ENCODE measurements at places on chromosomes 12 and 14.

DNA sequence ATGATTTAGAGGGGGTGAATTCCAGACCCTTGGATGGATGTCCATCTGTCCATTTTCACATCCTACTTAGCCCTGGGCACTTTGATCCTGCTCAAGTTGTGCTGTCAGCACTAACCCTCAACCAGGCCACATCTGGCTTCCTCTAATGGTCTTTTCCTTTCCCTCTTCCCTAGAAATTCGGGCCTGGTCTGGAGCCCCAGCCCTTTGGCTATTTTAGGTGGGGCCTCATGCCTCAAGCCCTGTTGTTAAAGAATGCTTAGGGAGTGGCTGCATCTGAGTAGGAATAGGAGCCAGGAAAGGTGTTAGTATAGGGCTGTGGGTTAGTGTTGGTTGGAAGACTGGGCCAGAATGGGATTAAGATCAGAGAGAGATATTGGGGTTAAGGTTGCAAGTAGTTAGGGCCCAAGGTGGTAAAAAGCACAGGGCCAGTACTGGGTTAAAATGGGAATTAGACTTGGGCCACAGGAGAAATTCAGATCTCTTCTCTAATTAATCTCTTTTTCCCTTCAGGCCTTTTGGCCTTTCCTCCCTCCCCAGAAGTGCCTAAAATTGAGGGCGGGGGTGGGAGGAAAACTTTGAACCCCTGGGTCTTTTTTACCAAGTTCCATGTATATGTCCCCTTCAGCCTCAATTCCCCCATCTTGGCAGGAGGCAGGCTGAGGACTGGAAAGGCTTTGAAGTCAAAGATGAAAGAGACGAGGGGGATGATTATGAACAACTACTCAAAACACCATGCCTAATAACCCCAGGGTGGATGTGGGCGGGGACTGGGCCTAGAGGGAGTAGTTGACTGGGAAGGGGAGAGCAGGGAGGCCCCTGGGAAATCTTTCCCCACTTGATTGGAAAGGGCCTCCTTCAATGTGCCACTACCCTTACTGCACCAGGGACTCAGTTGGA, 4.0 kb upstream of the ZNF385A start:
- no peak for DNase-seq

DNA sequence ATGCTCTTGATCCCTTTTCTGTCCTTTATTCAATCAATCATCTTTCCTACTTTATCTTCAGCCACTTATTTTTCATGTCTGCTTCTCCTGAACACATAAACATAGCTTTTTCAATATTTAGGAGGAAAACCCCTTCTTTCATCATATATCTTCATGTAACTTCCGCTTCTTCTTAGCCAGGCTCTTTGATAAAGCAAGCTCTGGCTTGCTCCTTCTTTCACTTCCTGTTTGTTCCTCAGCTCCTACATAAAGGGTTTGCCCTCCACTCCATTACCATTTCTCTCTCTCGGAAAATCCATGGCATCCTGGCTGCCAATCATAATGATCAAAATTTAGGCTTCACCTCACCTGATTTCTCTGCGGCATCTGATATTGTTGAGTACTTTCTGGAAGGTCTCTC, 33.7 kb upstream of the HELB start:
- no peak for DNase-seq

- DNase-seq = no peak
Observed at GRCh38 chr14:77309131-77309530, 11.6 kb downstream of the POMT2 start.

DNA sequence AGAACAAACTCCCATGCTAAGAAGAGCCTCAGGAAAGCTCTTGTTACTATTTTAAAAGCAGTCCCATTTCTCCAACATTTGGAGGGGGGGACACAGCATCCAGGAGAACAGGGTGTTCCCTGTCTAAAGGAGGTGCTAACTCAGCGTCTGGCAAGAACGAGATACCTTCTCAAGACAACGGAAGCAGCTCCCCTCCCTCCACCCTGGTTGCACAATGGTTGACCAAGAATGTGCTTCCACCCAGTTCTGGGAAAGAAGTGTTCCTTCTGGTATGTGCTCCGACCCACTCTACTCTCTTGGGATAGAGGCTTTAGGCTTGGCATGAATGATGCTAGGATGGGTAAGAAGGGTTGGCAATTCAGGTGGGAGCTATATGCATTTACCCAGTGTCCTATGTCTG, 1.5 kb upstream of the KRT6A start:
- peak; percentile 88 for DNase-seq

DNA sequence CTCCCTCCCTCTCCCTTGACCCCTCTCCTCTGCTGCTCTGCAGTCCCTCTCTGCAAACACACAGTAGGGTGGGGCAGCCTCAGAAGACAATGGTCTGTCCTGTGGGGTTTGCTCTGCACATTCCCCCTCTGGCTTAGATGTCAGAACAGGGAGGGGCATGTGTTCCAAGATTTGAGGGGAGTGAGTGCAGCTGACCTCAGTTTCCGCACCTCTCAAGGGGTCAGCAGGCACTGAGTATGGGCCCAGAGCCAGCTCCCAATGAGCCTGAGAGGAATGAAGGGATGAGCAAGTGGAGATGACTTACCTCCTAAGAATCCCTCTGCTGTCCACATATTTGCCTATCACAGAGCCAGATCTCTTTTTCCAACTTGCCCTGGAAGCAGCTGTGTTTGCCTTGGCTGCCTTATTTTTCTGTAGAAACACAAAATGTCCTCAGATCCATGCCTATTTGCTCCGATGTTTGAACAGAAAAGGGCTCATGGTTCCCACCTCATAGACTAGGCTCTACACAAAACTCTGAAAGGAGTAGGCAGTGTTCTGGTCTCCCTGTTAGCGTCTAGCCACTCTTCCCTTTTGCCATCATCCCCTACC, 111.4 kb downstream of the CRACR2A start:
- peak; percentile 90 for DNase-seq

GRCh38 chr12:69545081-69545480, 40.2 kb upstream of the CCT2 start:
- DNase-seq = peak; percentile 12

GRCh38 chr12:20445687-20446086, 77.3 kb downstream of the PDE3A start:
- DNase-seq = no peak

GRCh38 chr14:105107781-105108515, 42.7 kb upstream of the GPR132 start:
- DNase-seq = no peak

- no peak for DNase-seq
Observed at GRCh38 chr12:47067771-47068431, 11.5 kb upstream of the PCED1B start.

DNA sequence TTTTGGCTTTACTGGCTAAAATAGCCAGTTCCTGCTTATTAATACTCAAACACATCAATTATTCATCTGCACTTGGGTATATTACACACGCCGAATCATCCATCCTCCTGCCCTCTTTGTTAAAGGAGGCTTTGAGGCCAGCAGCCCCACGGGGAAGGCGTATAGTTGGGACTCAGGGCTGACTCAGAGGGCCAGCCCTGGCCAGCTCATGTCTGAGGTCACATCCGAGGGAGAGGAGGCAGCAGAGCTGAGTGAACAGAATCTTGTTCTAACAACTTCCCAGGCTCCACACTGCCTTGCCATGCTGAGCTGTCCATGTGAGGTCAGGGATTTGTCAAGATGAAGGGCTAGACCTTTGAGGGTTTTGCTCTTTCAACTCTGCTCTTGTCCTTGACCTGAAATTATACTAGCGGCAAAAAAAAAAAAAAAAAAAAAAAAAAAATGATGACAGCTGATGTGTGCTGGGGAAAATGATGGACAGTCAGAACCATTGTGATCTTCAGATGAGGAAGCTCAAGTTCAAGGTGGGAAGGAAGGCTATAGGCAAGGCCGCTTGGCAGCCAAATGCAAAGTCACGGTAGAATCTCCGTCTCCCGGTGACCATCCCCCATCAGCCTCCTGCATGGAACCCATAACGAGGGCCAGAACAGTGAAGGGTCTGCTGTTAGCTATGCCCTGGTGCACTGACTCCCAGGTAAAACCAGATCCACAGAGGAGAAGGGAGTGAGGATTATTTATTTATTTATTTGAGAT, 12.5 kb upstream of the MARK3 start:
- DNase-seq = peak; percentile 98

- DNase-seq = no peak
Observed at GRCh38 chr14:56138928-56139327, 20.7 kb downstream of the PELI2 start.

GRCh38 chr12:50708631-50709030, 55.3 kb upstream of the ATF1 start:
- DNase-seq = peak; percentile 27
